DMS 273 treated with DMSO at 0.1 percent for 48 hours (cell line): ENCODE measurements at places on chromosomes 6 and 20.

GRCh38 chr6:11785415-11785773 lies 6.8 kb upstream of the ADTRP start:
- no peak for DNase-seq

DNA sequence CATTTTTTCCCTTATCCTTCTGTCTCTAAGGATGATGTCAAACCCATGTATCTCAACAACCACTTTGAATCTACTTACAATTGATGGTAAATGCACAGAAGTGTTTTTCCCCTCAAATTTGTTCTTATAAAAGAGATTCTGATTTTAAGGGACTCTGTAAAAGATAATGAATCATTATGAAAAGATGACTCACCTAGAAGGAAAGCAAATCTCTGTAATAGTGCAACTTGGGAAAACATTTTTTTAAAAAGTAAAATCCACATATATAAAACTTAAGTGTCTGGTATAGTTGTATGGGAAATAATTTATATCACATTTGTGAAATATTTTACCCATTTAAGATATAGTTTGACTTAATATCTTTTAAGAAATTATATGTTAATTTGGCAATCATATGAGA lies 137.0 kb downstream of the TINAG start:
- no peak for DNase-seq

- DNase-seq, result no peak
These were observed 42.6 kb upstream of the PXDC1 start for GRCh38 chr6:3794092-3794491.

- DNase-seq, result no peak
These were observed 82.2 kb downstream of the RIN2 start for GRCh38 chr20:19840111-19840710.

DNA sequence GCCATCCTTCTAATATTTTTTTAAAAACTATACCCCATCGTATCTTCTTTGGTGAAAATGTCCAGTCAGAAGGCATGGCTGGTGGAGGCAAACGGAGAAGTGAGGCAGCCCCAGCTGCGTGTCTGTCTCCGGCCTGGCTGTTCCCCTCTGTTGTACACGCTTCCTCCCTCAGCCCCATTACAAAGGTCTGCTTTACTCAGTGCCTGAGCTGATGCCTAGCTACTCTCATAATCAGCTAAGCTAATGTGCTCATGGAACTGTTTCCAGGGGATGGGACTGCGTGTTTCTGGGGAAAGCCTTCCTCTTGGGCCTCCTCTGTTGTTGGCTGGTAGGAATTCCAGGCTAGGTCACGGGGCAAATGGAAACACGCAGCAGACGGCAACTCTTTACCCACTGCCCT lies 67.3 kb downstream of the PPP1R3G start:
- DNase-seq, result no peak

DNA sequence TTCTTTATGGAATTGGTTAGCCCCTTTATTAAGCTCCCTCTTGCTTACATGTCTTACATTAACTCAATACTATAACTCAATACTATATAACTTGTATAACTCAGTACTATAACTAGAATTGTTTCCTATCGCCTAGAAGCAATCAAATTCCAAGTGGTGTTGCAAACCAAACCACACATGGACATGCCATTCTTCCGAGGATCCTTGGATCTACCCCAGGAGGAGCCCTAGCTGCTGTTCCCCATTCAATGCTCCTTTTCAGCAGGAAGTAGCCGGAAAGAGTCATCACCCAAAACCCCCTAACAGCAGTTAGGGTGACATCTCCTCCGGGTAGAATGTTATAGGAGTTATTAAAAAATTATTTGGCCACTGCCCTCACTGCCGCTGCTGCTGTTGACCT lies 40.5 kb downstream of the PLN start:
- no peak for DNase-seq

DNA sequence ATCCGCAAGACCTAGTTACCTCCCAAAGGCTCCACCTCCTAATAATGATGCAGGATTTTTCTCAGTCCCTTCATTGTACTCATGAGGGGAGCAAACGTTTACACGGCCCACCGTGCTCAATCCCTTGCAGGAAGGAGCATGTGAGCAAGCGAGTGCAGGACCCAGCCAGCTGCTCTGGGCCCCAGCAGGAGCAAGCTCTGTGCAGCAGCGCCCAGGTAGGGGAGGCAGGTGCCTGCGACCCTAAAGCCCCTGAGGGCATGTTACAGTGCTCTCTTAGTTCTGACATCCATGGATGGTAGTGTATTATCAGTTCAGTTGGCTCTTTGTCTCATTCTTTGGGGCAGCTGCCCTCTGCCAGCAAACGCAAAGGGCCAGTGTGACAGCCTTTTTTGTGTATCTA lies 143.4 kb downstream of the TBXT start:
- DNase-seq, result no peak
